ENCODE measurements at places on chromosomes 3 and 15. TPM values are rescaled to one million over a fixed set of nuclear protein-coding genes. Genes with fewer than 3 reads are reported as not detected.

DNA sequence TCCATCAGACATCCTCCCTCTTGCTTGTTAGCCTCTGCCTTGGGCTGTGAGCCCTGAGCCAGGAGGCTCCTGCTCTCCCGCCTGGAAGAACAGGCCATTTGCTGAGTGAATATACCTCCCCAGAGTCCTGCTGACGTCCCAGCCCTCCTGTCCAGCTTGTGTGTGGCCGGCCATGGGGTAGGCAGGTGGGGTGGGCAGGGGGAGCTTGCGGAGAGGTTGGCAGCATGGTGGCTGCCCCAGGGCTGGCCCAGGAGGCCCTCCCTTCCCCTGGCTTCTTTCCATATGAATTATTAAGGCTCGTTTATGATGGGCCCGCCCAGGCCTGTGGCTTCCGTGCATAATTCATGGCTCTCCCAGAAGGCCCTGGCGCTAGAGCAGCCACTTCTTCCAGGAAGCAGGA lies 18.7 kb downstream of the CACNA2D2 start:
- DNase-seq = no peak

GRCh38 chr15:90512981-90513380 lies 16.7 kb upstream of the CRTC3 start:
- no peak for DNase-seq

The ATP13A5 gene
- total RNA-seq = not detected

The MYLK gene
- 99.0 TPM for total RNA-seq

The CRABP1 gene
- total RNA-seq = 0.61 TPM

DNA sequence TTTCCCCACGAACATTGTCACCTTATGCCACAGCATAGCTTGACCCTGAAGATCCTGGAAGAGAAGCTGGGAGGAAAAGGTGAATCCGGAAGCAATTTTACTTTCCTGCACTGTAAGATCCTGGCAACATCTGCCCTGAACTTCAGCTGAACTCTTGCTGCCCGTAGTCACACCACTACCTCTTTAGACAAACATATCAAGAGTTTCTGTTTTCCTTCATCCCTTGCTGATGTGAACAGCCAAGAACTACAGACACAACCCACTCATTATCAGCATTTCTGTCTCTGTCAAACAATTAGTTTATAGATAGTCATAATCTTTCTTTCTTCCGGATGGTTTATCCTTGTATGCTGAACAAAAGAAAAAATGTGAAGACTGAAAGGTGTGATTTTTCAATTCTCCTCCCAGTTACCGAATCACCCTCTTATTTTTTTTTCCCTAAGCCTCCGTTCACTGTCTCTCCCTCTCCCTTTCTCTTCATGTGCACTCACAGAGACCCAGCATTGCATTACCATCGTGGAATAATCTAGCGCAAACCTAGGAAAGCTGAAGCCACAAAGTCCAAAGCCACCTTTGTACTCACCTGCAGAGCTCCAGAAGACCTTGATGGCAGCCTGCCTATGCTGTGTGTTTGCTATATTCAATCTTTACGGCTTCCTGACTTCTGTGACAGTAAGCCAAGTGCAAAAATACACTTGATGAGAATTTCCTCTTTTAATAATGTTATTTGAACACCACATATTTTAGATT lies 229.2 kb downstream of the CDIN1 start:
- no peak for DNase-seq

GRCh38 chr3:29677421-29677820 lies 396.6 kb downstream of the RBMS3 start:
- no peak for DNase-seq

The ZNF502 gene
- 2.2 TPM for total RNA-seq

DNA sequence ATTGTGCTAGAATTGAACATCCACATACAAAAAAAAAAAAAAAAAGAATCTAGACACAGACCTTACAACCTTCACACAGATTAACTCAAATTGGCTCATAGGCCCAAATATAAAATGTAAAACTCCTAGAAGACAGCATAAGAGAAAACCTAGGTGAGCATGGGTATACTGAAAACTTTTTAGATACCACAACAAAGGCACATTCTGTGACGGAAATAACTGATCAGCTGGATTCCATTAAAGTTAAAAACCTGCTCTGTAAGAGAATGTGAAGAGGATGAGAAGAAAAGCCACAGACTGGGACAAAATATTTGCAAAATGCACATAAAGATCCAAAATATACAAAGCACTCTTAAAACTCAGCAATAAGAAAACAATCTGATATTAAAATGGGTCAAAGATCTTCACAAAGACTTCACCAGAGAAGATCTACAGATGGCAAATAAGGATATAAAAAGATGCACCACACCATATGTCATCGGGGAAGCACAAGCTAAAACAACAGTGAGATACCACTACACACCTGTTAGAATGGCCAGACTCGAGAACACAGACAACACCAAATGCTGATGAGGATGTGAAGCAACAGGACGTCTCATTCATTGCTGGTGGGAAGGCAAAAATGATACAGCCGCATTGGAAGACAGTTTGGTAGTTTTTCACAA lies 167.9 kb downstream of the PDE8A start:
- DNase-seq = no peak

DNA sequence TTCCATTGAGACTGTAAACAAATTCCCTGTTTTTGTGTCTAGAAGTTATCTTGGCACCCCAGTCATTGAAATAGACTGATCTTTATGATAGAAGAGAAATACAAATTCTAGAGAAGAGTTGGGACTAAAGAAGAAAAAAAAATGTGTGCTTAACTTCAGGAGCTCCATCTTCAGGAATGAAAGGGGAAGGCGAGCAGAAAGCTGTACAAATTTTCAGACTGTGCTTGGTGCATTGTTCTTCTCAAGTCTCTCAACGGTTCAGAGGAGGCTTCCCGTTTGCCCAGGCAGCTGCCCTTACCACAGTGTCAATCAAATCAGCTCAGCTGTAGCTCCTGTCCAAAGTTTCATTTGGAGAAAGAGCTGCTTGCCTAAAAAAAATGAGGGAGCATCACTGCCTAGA lies 41.7 kb downstream of the OXSM start:
- DNase-seq = no peak

- no peak for DNase-seq
Observed at GRCh38 chr3:73451301-73451944, 173.3 kb downstream of the PDZRN3 start.

The GRK7 gene
- total RNA-seq = not detected

DNA sequence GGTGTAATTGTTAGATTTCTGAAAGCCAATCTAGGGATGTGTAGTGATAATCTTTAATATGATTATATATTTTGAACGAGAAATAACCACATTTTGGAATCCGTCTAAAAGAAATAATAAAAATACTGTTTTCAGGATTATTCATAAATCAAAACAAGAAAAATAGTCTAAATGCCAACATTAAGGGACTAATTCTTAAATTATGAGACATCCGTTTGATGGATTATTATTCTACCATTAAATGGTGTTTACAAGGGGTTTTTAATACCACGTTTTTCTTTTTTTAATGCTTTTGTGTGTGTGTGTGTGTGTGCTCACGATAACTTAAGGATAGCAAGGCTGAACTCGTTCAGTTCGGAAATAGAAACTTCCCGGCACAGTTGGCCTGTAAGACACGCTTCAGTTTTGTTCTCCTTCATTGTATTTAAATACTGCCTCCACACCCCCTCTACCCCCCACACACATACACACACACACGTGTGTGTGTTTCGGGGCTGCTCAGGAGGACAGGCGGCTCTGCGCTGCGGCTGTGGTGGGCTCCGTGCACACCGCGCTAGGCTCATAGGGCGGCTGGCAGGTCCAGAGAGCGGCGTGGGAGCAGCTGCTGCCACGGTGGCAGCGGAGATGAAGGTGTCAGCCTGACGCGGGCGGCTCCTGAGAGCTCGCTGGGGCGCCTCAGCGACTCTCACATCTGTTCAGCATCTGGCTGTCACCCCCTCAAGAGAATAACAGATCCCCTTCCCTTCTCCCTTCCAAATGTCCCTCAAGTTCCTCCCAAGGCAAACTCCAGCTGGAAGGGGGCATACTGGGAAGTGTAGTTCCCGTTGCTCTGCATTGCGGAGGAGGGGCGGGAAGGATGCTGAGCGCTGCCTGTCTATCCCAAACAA lies 23.0 kb upstream of the ANP32A start:
- no peak for DNase-seq

The GPR15 gene
- total RNA-seq = 6.1 TPM

The GTF2E1 gene
- 14.5 TPM for total RNA-seq

DNA sequence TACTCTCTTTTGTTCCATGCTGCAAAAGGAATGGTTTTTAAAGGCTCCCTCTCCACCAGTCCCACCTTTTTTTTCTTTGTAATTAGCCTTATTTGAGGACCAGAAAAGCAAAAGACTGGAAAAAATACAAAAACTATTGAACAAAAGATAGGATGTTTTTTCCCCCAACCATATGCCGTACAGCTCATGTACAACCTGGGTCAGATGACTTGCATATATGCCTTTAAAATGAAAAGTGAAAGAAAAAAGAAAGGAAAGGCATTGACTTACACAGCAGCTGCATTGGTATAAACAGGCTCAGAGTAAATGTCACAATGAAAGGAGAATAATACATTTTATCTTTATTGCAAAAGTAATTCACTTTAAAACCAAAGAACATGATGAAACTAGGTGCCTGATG lies 69.5 kb upstream of the CMC1 start:
- no peak for DNase-seq

DNA sequence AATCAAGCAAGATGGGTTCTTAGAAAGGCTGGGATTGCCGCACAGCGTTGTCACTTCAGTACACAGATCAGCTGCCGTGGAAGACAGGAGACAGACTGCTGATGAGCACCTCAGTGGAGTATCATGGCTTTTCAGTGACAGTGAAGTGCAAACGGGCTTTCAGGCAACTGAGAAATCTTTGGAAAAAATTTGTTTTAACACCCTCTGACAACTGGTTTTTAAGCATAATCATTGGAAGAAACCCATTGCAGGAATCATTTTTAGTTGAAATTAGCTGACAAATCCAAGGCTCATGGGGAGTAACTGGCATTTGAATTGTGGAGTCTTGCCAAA lies 418.8 kb downstream of the OTOL1 start:
- no peak for DNase-seq

DNA sequence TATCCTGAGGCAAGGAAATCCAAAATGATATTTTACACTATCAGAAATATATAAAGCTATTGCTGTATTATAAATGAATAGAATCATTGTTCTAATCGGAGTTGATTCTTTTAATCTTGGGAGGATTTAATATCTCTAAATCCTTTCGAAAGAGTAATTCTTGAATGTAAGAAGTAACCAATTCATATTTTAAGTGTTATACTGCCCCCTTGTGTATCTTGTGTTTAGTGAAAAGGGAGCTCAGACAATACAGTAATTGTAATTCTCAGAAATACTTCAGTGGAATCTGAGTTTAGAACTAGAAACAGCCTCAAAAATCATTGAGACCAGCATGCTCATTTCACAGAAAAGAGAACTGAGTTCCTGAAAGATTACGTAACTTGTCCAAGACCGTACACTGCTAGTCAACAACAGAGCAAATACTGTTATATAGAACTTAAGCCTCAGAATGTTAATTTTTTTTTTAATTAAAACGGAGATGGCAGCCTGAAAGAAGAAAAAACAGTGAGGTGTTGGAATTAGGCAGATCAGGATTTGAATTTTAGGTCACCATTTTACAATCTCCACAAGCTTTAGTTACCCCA lies 42.9 kb downstream of the PLCH1 start:
- no peak for DNase-seq

- no peak for DNase-seq
Observed at GRCh38 chr3:116947809-116948208, 238.2 kb downstream of the TUSC7 start.

The LYZL4 gene
- total RNA-seq = not detected

GRCh38 chr3:55823001-55823400 lies 335.9 kb upstream of the WNT5A start:
- no peak for DNase-seq

GRCh38 chr15:81080996-81081395 lies 53.1 kb upstream of the CFAP161 start:
- no peak for DNase-seq
